ENCODE measurements at places on chromosomes 6 and 20.
A peak's percentile ranks its signal among the peaks of the same experiment; 100 is the strongest.

GRCh38 chr6:73579851-73580246 is 59.0 kb upstream of the EEF1A1 start:
- peak; percentile 50 for DNase-seq

- DNase-seq: no peak
Measured at GRCh38 chr6:95574811-95575210, 2.5 kb upstream of the MANEA start.

DNA sequence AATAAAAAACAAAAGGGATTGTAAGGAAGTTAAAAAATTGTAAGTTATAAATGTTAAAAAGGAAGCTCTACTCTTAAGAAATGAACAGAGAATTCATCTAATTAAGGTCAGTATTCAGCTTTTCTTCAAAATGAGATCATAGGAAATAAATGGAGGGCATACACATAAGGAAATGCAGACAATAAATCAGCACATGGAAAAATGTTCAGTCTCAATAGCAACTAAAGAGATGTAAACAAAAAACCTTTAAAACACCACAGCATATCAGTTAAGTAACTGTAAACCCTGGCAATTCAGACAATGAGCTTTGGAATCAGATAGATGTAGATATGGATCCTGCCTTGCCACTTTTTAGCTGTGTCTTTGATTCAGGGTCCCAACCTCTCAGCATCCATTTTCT is 24.0 kb upstream of the CLIC5 start:
- DNase-seq: no peak

GRCh38 chr20:32477594-32478512 is 107.3 kb downstream of the NOL4L start:
- DNase-seq: no peak

GRCh38 chr20:49497398-49497669 is 14.9 kb upstream of the KCNB1 start:
- no peak for DNase-seq

- no peak for DNase-seq
Measured at GRCh38 chr6:138145402-138145801, 16.3 kb upstream of the ARFGEF3 start.

GRCh38 chr6:139539852-139540251 is 165.4 kb upstream of the CITED2 start:
- DNase-seq: peak; percentile 24

- DNase-seq: no peak
Measured at GRCh38 chr6:16676376-16676775, 84.9 kb downstream of the ATXN1 start.

DNA sequence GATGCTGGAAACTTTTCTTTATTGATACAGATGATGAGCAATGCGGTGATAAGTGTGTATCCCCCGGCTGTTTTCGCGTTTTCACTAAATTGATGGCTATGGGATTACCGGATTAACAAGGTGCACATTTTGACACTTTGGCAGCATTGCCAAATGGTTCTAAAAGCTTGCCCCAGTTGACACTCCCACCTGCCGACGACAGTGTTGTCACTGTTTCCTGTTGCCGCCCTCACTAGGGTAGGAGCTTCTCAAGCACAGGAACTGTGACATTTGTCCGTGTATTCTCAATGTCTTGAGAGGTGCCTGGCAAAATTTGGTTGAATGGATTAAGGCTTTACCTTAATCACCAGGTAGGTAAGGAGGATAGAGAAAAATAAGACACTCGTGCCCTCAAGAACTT is 9.8 kb upstream of the MAPK13 start:
- DNase-seq: no peak

- no peak for DNase-seq
Measured at GRCh38 chr6:26006086-26006939, 43.7 kb downstream of the TRIM38 start.

GRCh38 chr6:14265049-14266021 is 147.8 kb downstream of the CD83 start:
- DNase-seq: no peak

- DNase-seq: peak; percentile 45
Measured at GRCh38 chr6:31822036-31822821, 5.3 kb upstream of the HSPA1B start.

GRCh38 chr20:41304424-41305079 is 13.0 kb downstream of the ZHX3 start:
- no peak for DNase-seq

DNA sequence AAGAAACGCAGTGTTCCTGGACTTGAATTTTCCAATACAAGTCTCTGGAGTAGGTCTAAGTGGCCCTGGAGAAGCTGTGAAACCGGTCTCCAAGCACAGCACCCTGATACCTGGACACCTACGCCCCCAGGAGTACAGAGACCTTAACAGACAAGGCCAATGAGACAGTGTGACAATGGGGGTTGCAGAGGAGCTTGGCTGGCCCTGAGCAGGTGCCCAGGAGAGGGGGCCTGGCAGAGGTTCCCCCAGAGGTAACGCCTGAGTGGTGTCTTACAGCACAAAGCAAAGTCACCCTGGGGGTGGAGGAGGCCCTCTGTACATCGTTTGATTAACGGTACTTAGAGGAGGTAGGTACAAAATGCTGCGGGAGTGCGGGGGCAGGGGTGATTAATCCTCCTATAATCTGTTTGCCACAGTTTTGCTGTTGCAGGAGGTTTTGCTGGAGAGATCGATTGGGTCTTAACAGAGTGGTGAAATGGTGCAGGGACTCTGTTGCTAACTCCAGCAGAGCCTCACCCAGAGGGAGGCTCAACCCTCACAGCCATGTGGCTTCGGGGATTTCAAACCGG is 37.3 kb upstream of the APCDD1L start:
- no peak for DNase-seq

DNA sequence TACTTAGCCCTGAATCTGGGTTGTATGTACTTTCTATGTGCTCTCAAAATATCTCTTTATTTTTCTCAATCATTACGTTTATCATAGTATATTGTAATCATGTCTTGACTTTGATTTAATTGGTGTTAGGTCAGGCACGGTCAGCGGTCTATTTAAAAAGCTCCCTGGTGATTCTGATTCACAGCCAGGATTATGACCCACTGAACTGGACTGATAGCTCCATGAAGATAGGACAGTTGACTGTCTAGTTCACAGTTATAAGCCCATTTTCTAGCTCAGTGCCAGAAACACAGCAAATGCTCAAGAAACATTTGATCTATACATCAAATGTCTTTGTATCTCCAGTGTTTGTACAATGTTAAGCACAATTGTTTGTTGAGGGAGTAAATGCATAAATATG is 111.5 kb upstream of the CCN2 start:
- DNase-seq: no peak

GRCh38 chr6:2738373-2738979 is 12.2 kb downstream of the MYLK4 start:
- peak; percentile 19 for DNase-seq

DNA sequence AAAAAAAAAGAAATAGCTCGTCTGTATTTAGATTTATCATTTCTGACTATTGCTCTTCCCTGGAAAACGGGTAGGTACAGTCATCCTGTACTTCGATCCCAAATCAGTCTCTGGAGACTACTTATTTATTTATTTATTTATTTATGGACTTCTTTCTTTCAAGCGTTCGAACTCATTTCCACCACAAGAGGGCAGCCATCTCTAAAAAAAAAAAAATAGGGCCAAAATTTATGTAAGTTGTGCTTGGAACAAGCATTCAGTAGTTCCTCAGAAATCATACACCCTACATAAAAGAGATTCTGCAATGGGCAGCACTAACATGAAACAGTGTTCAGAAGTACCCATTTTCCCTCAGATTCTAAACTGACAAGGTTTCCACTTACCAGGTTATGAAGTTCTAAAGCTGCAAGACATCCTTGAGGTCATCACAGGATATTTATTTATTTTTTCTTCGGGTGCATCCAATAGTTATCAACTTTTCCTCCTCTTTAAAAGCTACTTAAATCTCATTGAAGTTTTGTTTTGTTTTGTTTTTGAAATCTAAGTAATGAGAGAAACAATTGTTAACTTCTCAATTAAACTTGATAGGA is 1.9 kb upstream of the BMP2 start:
- DNase-seq: peak; percentile 23

DNA sequence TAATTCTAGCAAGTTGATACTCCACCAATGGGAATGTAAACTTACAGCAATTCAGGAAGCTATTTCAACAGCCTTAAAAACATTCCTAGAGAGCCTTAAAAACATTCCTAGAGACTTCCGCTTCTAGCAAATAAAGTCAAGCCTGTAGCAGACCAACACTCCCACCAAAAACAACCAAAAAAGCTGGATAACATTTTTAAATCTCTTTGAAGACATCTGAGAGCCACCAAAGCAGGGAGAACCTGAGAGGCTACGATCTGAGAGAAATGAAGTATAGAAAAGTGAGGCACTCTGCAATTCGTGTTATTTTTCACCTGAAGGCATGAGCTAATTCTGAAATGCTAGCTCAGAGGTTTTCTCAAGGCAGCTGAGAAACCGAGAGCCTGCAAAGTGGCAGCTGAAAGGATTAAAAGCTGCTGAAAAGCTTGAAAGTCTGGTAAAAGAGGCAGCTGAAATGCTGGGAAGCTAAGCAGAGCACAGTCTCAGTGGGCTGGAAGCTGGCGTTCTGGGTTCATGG is 20.9 kb downstream of the GPR63 start:
- DNase-seq: no peak

DNA sequence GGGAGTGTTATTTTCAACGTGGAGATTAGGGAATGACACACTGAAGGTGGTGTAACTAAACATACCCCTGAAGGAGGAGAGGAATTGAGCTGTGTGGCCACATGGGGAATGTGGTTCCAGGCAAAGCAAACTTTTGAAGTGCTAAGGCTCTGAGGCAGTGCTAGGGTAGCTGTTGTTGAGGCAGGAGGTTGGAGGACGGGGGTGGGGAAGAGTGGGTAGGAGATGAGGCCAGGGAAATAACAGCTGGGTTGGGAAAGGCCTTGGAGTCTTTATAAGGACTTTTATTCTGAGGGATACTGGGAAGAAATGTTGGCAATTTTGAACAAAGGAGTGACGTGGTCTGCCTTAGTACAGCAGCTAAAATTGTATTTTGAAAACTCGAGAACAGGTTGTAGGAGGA is 13.0 kb downstream of the RPRD1B start:
- no peak for DNase-seq

DNA sequence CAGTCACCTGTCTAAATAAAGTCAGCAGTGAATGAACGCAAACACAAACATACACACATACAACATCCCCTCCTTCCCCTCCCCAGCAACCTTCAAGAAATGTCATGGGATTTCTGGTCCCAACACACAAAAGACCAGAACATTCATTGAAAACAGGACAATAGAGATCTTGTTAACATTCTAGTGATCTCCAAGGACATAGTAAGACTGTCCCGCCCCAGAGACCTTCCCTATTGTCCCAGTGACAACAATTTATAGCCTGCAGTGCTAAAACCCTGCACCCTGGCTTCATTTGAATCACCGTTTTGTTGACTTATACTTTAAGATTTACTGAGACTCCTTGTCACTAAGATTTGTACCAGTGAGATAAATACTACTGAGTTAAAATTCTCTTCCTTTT is 143.9 kb upstream of the NOX3 start:
- no peak for DNase-seq

GRCh38 chr20:18672834-18673233 is 85.0 kb downstream of the DTD1 start:
- DNase-seq: no peak

- DNase-seq: no peak
Measured at GRCh38 chr6:11066505-11067347, 22.6 kb upstream of the ELOVL2 start.

DNA sequence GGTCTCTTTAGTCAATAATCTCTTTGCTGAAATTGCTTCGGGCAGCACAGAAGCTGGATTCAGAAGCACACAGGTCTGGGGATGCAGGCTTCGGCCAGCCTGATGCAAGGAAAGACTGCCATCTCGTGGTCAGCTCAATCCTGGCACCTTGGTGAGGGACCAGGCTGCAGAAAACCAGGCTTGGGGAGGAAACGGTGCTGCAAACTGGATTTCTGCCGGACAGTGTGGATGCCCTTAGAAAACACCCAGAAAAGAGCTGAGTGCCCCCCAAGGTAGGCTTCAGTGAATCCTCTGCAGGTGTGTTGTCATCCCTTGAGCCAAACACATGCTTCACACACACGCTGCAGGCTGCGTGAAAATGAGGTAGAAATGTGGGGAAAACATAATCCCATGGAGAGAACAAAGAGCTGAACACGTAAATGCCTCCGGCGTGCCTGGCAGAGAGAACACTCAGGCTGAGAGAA is 89.8 kb upstream of the PAX1 start:
- peak; percentile 75 for DNase-seq

- DNase-seq: no peak
Measured at GRCh38 chr6:110307368-110307767, 50.8 kb downstream of the METTL24 start.

GRCh38 chr6:127272576-127272975 is 5.9 kb downstream of the RNF146 start:
- no peak for DNase-seq

DNA sequence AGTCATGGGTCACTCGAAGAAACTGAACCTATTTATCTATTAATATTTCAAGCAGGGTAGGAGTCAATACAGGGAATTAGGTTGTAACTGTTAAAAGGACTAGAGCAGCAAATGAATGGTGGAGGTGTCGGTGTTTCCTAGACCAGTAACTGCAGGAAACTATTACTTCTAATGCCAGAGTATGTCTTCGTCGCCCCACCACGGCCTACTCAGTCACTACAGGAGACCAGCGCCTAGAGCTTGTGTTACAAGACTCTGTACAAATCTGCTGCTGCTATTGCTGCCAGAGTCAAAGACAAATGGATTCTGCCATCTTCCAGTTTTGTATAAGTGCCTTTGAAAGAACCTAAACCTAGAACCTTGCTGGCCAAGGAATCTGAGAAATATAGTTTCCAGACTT is 343.9 kb downstream of the SOX4 start:
- no peak for DNase-seq

DNA sequence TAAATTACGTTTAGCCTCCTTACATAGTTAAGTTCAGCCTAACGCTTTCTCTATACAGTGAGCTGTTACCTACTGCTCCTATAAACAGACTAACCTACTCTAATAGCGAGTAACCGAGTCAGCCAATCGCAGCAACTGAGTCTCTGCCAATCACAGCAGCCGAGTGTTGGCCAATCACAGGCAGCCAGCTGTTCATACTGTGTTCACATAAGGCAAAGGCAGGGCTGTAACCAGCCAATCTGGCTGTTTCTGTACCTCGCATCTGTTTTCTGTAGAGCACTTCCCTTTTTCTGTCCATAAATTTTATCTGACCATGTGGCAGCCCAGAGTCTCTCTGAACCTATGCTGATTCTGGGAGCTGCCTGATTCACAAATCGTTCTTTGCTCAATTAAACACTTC is 263.9 kb upstream of the JARID2 start:
- DNase-seq: no peak

GRCh38 chr20:20780127-20780824 is 67.8 kb upstream of the RALGAPA2 start:
- peak; percentile 63 for DNase-seq

- no peak for DNase-seq
Measured at GRCh38 chr20:47062226-47062890, 167.7 kb downstream of the EYA2 start.

GRCh38 chr20:49315580-49315979 is 37.7 kb upstream of the ZNFX1 start:
- DNase-seq: no peak
